Activated CD4-positive, alpha-beta T cell treated with anti-CD3 and anti-CD28 coated beads for 36 hours (primary cell): ENCODE measurements at places on chromosomes 6 and 20. TPM values are rescaled to one million over a fixed set of nuclear protein-coding genes. Genes with fewer than 3 reads are reported as not detected.

DNA sequence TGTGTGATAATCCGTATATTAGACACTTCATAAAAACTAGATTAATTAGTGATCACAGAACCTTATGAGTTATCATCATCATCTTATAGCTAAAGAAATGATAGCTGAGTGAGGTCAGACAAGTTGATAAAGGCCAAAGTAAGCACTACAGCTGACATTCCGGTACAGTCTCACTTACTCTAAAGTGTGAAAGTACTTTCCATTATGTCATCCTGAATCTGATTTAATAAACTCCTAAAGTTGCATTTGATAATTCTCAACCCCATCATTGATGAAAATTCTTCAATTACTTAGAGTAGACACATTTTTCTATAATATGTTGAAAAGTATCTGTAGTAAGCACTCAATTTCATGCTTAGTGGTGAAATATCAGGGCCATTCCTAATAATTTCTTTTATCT lies 385.2 kb upstream of the CHD6 start:
- no peak for DNase-seq

GRCh38 chr6:99514089-99514488 lies 1.1 kb downstream of the USP45 start:
- no peak for DNase-seq

DNA sequence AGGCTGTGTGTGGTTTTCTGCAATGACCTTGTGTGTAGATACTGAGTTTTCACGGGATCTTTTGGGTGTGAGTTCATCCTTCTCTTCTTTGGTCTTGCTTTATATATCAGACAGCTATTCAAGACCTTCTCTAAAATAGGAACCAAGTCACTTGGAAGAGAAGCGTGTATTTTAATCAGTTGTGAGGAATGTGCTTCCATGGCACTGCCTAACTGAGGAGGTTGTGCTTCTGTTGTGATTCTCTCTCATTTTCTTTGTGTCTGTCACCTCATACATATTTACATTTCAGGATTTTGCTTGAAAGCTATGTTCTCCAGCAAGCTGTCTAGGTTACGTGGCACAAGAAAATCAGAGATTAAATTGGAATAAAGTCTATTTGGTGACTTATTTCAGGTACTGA lies 428.7 kb downstream of the QKI start:
- DNase-seq: no peak

GRCh38 chr20:38252292-38253288 lies 7.9 kb downstream of the KIAA1755 start:
- no peak for DNase-seq

DNA sequence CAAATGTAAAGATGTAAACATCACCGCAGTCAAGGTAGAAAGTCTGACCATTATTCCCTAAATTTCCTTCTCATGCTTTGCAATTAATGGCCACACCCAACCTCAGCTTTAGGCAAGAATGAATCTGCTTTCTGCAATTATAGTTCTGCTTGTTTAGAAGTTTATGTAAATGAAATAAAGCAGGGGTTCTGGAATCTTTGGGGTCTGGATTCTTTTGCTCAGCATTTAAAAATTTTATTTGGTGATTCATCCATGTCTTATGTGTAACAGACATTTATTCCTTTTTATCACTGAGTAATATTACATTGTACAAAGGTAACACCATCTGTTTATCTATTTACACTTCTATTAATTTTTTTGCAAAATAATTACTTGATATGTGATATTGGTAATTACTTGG lies 613.6 kb downstream of the UTRN start:
- no peak for DNase-seq

DNA sequence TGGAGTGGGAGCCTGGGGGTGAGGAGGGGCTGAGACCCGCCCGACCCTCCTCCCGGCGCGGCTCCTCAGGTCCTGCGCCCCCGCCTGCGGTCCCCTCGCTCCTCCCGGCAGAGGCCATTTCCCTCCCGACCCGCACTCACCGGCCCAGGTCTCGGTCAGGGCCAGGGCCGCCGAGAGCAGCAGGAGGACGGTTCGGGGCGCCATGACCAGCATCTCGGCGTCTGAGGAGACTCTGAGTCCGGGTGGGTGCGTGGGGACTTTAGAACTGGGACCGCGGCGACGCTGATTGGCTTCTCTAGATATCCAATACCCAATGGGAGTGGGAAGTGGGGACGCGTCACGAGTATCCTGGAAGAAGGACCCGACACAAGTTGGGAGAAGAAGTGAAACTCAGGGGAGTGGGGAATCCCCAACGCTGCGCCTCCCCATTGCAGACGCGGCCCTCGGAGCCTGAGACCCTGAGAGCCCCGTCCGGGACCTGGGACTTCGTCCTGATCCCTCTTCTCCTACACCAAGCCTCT lies at the start of gene HLA-B:
Gene HLA-B, minus strand, starts transcription at position 234 of the 521 bp plus-strand sequence. Its CDS starts 21 bp downstream, at position 213.
- peak; percentile 91 for DNase-seq

DNA sequence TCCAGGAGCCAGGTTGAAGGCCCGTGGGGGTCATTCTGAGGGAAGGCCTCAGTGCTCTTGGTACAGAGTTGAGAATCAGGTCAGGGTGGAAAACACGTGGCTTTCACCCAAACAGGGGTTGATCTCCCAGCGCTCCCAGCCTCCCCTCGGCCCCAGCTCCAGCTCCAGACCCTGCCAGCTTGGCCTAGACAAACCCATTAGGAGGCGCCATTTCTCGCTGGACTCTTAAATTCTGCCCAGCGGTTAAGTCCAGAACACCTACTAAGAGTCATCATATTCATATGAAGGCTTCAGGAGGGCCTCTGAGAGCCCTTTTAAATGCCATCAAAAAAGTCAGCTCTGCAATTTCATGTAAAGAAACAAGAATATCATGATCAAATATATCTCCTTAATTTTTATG lies 158.0 kb upstream of the RIN2 start:
- no peak for DNase-seq

DNA sequence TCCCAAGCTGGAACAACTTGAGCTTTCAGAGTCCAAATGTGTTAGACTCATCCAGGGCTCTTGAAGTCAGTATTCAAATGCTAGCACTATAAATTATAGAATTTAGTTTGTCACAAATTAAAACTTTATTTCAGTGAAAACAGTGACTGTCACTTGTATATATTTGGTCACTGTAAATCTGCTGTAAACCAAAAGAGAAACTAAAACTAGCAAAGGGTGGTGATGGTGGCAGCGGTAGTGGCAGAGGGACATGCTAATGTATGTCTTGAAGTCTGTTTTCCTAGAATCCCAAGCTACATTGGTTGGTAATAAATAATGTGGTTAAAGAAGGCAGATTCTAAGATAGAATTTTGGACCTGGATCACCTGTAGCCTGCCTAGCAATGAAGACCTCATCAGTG lies 140.4 kb upstream of the CENPW start:
- no peak for DNase-seq

GRCh38 chr6:136037876-136038460 lies 186.5 kb downstream of the PDE7B start:
- no peak for DNase-seq

GRCh38 chr6:139602577-139602976 lies 228.1 kb upstream of the CITED2 start:
- DNase-seq: no peak

GRCh38 chr6:97437087-97437486 lies 154.1 kb upstream of the MMS22L start:
- no peak for DNase-seq

- DNase-seq: no peak
Observed at GRCh38 chr6:148313488-148313887, 29.1 kb upstream of the SASH1 start.

DNA sequence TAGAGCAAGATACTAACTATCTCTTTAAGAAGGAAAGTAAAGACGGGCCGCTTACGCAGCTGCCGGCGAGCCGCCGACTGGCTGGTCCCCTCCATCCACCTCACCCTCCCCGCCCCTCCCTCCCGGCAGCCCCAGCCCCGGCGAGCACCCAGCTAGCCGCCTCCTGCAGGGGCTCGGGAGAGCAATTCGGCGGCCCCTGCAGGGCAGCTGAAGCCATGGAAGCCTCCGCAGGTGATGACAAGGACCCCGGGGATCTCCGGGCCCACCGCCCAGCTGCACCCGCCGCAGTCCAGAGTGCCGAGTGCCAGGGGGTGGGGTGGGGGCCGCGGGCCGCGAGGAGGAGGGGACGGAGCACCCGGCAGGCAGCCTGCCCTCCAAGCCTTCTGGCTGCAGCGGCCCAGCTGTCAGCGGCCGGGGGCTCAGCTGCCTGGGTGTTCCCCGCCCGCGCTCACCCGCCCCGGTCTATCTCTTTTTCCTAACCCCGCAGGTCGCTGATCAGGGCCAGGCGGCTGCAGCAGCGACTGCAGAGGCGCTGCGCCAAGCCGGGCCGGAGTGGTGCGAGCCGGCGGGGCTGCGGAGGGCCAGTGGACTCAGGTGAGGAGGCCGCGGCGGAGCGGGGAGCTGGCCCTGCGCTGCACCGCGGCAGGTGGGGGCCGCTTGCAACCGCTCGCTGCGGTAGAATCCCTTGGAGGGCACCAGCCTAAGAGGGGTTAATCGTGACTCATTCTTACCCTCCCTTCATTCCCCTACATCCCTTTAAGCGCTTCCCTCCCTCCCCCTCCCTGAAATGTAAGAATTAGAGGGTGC lies at the start of gene SNPH:
Gene SNPH, plus strand, starts transcription at position 128 of the 807 bp plus-strand sequence. CDS start 29,946 bp downstream, outside the sequence.
- DNase-seq: peak; percentile 86

DNA sequence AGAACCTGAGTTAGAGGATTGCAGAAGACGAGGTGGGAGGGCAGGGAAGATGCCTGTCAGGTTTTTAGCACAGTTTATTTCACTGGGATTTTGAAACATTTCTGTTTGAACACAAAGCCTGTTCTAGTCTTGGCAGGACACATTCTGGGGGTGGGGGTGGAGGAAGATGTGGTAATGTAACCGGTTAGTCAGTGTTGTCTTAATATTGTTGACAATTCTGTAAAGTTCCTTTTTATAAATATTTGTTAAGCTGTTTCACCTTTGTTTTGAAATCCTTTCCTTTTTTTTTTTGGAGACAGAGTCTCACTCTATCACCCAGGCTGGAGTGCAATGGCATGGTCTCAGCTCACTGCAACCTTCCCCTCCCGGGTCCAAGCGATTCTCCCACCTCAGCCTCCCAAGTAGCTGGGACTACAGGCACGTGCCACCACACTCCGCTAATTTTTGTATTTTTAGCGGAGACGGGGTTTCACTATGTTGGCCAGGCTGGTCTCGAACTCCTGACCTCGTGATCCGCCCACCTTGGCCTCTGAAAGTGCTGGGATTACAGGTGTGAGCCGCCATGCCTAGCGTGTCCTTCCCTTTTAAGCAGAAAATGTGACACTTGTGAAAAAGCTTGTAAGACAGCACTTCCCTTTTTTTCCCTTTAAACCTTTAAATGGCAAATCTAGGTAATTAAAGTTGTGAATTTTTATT lies 20.2 kb downstream of the SLC9A8 start:
- DNase-seq: no peak

- peak; percentile 8 for DNase-seq
Observed at GRCh38 chr6:135535989-135536414, 38.5 kb upstream of the AHI1 start.

GRCh38 chr6:88825856-88826255 lies 137.6 kb downstream of the RNGTT start:
- DNase-seq: no peak

DNA sequence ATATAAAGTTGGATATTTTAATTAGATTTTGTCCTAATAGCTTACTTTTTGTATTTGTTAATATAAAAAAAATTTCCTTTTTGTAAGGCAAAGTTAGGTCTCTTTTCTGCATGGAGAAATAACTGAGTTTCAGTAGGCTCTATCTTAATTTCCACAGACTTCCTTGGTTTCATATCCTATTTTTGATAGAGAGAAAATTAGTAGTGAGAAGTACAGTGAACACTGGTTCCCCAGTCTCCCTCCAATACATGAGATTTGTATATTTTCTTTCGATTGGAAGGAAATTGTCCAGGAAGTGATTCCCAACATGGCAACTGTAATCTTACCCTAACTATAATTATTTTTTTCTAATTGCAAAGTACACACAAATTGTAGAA lies 26.4 kb downstream of the TRIM27 start:
- DNase-seq: no peak

DNA sequence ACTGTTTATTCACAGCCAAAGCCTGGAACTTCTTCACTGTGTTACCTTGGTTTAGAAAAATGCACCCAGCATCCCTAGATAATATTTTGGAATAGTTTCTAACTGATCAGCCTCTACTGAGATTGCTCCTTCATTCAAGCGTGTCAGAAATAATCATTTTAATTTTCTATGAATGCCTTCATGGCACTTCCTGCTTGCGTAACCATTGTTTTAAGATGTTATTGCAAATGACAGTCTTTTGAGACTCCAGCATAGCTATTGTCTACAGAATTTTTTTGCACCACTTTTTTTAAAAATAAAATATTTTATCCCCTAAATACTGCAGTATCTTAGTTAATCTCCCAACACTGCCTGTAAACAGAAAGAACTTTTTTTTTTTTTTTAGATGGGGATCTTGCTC lies 213.1 kb downstream of the PHACTR1 start:
- DNase-seq: no peak

DNA sequence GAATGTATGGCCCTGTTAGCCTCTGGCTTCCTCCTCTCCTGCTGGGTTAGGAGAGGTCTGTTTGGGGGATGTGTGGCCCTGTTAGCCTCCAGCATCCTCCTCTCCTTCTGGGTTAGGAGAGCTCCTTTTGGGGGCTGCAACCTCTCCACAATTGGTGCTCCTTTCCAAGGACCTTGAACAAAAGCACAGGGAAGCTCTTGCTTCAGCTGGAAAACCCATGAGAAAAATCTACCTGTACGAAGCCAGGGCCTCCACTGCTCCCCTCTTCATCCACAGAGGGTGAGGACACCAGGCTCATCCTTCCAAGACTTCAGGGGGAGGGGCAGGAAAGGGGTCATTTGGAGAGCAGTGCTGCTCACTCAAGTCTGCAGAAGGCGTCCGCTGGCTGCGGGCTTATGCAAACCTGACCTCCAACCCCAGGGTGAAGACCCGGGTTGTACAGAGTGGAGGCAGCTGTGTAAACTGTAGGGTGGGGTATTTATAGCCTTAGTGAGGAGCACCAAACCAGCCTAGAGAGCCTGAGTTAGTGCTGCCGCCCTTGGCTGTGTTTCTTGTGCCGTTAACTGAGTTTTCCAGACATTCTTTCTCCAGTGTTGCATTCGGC lies 62.1 kb downstream of the SLC24A3 start:
- no peak for DNase-seq

DNA sequence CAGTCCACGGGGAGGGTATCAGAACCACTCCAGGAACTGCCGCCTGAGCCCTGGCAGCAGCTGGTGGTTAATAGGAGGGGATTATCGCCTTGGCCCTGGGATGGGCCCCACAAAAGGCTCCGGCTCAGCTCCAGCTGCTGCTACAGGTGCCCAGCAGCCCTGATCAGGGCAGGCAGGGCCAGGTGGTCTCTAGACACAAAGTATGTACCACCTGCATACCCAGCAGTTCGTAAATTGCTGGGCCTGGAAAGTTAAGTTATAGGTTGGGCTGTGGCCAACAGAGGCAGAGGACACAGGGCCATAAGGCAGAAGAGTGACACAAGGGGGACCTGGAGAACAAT lies 35.1 kb downstream of the RRBP1 start:
- no peak for DNase-seq

GRCh38 chr6:129183681-129184301 lies 300.9 kb downstream of the LAMA2 start:
- no peak for DNase-seq

The IMPG1 gene
- total RNA-seq: not detected

The FAM217B gene
- total RNA-seq: 25.6 TPM

The PHACTR3 gene
- total RNA-seq: not detected

The ZNF311 gene
- total RNA-seq: 0.98 TPM

The PNPLA1 gene
- total RNA-seq: not detected

The MTHFD1L gene
- total RNA-seq: 129 TPM

The VAPB gene
- 43.9 TPM for total RNA-seq

The NMBR gene
- not detected for total RNA-seq

The OR2J3 gene
- total RNA-seq: not detected

The BIRC7 gene
- total RNA-seq: not detected

The TBX18 gene
- not detected for total RNA-seq

The TRIM27 gene
- 48.5 TPM for total RNA-seq

The PRELID3B gene
- total RNA-seq: 148 TPM

The MAFB gene
- total RNA-seq: not detected

The BRPF3 gene
- total RNA-seq: 18.0 TPM
